ENCODE measurements at places on chromosomes 2 and 18. TPM values are rescaled to one million over a fixed set of nuclear protein-coding genes. Genes with fewer than 3 reads are reported as not detected.

PDE11A gene
- total RNA-seq, result not detected

- DNase-seq, result no peak
These were observed 164.1 kb downstream of the TMEM247 start for GRCh38 chr2:46643493-46643892.

SULT1C2 gene
- total RNA-seq, result not detected

GRCh38 chr2:188326669-188327301 is 35.1 kb downstream of the GULP1 start:
- DNase-seq, result no peak

- DNase-seq, result no peak
These were observed 50.1 kb downstream of the THUMPD2 start for GRCh38 chr2:39728941-39729351.

GRCh38 chr2:135557530-135557929 is 26.2 kb downstream of the R3HDM1 start:
- no peak for DNase-seq

- no peak for DNase-seq
These were observed 80.1 kb upstream of the ATG16L1 start for GRCh38 chr2:233171344-233171743.

GRCh38 chr2:168955321-168955720 is 54.2 kb downstream of the G6PC2 start:
- no peak for DNase-seq

DNA sequence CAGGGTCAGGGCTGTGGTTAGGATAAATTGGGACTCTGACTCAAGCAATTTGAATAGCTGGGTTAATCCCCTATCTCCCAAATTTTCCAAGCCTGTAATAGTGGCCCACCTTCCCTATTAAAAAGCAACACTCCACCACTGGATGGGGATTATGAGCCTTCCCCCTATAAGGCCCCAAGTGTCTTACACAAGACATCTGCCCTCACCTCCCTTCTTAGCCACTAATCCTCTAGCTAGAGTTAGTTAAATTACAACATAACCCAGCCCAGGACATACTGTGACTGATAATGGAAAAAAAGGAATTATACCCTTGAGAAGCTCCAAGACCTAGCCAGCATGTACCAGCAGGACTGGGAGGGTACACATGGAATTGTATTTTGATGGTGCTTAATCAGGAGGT is 190.4 kb downstream of the NRP2 start:
- no peak for DNase-seq

DNA sequence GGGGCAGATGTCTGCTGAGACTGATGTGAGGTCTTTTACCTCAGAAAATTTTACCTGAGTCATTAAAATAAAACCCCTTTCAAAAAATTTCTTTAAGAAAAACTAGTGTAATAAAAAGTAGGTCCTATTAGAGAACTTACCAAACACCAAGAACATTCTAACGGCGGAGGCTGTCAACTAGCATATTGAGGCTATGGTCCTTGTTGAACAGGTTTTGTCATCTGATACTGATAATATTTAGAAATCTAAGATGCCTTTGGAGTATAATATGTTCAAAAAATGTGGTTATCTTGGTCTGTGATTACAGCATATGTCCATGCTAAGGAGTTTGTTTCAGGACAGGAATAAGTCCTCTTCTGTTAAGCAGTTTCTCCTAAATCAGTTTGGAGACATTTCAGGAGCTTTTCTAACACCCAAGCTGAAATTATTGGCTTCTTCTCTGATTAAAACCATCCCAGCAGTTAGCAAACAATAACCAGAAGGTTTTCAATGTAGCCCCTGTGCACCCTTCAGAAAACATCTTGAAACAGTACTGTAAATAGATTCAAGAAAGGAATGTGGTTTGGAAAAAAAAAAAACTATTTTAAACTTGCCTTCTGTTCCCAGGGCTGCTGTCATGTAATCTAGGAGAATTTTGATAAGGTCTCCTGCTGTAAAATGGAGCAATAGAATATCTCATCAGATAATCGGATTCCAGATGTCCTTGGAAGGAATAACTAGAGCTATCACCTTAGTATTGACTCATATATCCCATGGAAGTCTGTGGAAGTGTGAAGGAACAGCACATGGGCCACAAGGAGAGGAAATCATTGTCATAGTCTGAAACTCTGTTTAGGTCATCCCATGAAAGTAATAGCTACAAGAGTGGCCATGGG is 58.7 kb upstream of the B3GNT2 start:
- no peak for DNase-seq

MEP1B gene
- not detected for total RNA-seq

DNA sequence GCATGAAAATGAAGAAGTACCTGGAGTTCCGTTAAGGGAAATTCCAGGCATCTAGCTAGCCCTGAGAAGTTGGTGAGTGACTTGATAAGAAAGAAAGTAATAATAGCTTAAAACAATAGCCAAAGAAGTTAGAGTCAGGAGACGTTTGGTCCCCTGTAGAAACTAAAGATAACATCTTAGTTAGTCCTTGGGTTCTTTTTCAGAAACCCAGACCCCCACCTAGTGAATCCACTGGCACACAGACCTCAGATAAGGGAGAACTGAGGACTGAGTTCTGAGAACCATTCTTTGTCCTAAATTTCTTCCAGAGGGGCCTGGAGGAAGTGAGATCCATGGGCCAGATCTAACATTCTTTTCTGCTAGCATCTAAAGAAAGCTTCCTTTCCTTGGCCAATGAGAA is 335.4 kb downstream of the SLC4A3 start:
- no peak for DNase-seq

RNU2-63P gene
- total RNA-seq, result not detected

NAT8 gene
- total RNA-seq, result not detected

- no peak for DNase-seq
These were observed 99.0 kb downstream of the L3MBTL4 start for GRCh38 chr18:6315517-6316331.

DNA sequence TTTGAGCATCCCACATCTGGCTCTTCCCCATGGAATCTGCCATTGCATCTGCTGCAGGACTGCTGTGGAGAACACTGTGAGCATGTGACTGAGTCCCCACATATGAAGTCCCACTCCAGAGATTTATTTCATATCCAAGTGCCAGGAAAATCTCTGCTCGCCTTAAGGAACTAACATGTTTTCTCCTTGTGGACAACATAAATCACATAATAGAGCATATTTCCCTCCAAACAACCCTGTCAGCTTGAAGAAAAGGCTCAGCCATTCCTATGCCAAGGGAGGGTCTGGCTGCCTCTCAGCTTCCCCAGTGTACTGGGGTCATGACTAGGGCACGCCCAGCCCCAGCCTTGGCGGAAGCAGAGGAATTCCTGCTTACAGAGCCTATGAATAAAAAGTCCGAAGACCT is 193.7 kb downstream of the DNER start:
- DNase-seq, result no peak

- no peak for DNase-seq
These were observed 9.1 kb downstream of the RND3 start for GRCh38 chr2:150478200-150478974.

DNA sequence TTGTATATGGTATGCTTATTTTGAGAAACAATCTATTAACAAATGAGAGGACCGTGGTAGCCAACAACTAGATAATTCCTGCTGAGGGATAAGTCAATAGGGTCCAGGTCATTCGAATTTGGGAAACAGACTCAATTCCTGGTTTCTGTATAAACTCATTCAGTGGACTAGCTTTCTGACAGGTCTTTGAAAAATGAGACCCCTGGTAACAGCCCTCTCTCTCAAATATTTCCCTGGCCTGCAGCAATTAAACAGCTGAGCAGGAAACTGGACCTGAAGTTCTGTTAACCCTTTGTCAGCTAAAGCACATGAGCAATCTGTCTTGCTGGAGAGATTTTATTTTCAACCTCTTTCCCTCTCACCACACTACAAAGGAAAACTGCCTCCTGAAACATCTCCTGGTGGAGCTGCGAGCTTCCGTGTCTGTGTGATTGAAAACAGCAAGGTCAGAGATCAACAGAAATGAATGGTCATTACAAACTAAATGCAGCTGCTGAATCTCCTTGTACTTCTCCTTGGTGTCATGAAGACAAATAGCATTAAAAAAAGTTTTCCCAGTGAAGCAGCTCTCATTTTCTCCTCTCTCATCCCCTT is 70.3 kb upstream of the CCDC85A start:
- no peak for DNase-seq

GRCh38 chr2:70733646-70734180 is 34.3 kb downstream of the ADD2 start:
- no peak for DNase-seq

AP1S3 gene
- total RNA-seq, result 1.0 TPM

SNORC gene
- total RNA-seq, result 24.0 TPM

DNA sequence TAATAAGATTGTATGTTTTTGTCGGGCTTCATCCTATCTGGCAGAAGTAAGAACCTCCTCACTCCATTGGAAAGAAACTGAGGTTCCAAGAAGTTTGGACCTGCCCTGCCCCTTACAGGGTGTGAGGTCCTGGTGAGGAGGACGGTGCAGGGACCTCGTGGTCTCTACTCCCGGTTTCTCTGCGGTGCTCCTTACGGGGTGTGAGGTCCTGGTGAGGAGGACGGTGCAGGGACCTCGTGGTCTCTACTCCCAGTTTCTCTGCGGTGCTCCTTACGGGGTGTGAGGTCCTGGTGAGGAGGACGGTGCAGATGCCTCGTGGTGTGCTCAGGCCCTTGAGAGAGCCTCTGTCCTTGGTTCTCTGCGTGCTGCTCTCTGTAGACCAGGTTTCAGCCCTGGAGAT is 5.2 kb downstream of the CTDP1 start:
- DNase-seq, result no peak

GRCh38 chr2:192741889-192742288 is 547.2 kb upstream of the TMEFF2 start:
- no peak for DNase-seq

DNA sequence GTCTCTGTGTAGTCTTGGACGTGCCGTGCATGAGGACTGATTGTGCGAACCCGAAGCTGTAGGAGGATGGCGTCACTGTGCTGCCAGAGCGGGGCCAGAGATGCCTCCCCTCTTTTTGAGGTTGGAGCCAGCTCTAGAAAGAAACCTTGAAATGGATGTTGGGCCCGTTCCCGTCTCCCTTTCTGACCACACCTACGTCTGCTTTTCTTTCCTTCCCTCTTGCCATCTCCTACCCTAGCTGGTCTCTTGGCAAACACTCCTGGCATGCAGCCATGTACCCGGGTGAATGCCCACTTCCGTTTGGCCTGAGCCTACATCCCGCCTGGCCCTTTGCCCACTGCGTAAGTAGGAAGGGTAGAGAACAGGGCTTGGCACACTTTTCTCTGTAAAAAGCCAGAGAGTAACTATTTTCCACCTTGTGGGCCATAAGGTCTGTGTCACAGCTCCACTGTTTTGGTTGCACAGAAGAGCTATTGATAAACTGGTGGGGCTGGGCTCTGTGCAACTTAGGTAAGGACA is 37.4 kb downstream of the SH3BP4 start:
- peak; percentile 80 for DNase-seq

PCARE gene
- 0.30 TPM for total RNA-seq

GRCh38 chr18:47413327-47413726 is 161.9 kb upstream of the SKOR2 start:
- no peak for DNase-seq

DNA sequence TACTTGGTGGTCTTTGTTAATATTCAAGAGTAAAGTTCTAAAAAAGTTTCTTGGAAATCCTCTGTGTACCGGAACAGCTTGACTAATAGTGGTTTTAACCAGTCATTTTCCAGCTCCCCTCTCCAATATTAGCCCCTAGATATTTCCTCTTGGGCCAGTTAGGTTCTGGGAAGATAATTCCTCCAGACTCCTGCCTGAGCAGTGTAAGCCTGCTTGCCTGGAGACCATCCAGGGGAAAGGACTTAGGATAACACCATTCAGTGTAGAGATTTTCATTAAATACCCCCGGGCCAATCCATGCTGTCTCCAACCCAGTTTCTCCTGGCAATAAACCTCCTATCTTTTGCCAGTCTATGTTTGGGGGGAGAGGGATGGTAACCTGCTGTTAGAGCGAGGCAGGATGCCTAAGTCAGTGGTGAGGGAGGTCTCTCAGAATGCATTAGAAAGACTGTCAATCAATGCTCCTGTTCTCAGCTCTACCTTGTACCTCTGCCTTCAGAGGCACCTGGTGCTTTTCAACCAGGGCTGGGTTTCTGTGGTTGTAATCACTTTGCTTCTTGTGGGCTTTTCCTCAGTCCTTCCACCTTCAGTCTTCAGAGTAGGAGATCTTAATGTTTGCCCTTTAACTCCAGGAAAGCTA is 186.4 kb downstream of the RNF152 start:
- DNase-seq, result no peak

DNA sequence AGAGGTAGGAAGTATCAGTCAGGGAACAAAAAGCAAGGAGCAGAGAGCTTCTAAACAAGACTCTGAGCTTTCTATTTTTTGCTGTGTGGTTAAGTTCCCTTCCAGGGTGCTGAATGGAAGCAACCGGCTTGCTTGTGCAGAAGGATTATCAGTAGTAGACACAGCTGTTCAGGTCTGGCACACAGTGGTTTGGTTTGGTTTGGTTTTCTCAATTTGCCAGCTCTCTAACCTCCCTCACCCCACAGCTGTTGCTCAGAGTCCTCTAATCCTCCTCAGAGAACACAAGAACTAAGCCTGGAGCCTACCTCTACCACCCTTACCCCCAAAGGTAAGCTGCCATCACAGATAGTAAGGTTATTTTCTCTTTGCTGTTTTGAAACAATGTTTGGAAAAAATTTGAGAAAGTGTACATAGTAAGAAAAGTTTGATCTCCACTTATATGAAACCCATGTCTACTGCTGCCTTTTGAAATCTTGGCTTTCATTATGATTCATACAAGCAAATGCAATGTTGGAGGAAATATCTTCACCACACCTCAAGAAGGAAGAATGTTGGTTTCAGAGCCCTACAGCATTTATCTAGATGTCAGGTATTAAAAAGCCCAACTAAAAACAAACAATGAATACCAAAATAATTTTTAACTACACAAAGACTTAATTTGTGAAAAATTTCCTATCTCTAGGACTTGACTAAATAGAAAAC is 255.3 kb downstream of the NR4A2 start:
- no peak for DNase-seq

GRCh38 chr2:68943581-68944568 is 8.8 kb downstream of the GKN2 start:
- DNase-seq, result peak; percentile 80

GRCh38 chr2:37653093-37653492 is 18.3 kb downstream of the CDC42EP3 start:
- DNase-seq, result no peak

MYL1 gene
- not detected for total RNA-seq

DNA sequence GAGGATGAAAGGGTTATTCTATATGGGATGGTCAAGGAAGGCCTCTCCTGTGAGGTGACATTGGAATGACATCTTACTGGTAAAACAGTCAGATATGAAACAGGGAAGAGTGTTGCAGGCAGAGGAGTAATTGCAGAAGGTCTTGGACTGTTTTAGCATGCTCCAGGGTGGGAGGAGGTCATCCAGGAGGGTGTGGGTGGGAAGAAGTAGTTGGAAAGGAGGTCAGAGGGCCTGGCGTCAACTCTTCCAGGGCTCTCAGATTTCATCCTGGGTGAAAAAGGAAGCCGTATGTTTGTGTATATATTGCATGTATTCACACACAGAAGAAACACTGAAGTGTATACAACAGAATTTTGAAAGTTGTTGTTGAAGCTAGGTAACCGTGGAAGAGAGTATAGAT is 48.2 kb downstream of the ATP9B start:
- no peak for DNase-seq

DNA sequence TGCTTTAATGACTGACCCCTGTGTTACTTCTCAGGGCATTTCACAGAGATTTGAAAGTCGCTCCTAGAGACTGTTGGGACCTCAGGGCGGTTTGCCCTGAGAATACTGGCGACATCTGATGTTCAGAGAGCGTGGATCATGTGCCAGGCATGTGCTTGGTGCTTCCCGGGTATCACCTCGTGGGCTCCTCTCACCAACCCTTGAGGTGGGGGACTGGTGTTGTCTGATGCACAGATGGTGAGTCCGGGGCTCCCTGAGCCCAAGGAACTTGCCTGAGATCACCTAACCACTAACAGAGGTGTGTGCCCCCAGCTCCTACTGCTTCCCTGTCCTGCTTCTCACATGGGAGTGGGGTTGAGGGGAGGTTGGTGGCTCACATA is 16.2 kb downstream of the ATOH8 start:
- no peak for DNase-seq

All from tibial nerve (tissue), 4 donors.